Keratinocyte (primary cell): ENCODE measurements at places on chromosomes 12 and 14.

DNA sequence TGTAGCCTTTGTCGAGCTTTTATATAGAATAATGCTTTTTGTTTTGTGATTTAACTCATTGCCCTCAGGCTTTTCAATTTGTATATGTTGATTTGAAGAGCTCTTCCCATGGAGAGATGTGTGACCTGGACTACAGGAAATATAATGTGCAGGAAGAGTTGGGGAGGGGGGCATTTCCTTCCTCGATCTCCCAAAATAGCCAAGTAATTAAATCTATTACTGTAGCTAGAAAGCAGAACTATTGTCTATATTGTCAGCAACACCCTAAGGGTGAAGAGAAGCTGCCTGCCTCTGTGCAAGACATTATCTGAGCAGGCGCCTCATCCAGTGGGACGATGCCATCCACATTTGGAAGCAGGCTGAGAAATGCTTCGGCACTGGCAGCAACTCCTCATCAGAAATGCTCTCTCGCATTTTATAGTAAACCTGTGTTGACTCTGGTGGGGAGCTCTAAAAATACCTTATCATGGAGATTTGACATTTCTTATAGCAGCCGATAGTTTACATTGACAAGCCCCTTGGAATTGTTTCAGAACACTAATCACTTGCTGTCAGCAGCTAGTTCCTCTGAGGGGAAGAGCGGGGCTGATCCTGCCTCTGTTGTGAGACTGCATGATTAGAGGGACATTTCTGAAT, 392.5 kb upstream of the RGS6 start:
- DNase-seq = no peak

DNA sequence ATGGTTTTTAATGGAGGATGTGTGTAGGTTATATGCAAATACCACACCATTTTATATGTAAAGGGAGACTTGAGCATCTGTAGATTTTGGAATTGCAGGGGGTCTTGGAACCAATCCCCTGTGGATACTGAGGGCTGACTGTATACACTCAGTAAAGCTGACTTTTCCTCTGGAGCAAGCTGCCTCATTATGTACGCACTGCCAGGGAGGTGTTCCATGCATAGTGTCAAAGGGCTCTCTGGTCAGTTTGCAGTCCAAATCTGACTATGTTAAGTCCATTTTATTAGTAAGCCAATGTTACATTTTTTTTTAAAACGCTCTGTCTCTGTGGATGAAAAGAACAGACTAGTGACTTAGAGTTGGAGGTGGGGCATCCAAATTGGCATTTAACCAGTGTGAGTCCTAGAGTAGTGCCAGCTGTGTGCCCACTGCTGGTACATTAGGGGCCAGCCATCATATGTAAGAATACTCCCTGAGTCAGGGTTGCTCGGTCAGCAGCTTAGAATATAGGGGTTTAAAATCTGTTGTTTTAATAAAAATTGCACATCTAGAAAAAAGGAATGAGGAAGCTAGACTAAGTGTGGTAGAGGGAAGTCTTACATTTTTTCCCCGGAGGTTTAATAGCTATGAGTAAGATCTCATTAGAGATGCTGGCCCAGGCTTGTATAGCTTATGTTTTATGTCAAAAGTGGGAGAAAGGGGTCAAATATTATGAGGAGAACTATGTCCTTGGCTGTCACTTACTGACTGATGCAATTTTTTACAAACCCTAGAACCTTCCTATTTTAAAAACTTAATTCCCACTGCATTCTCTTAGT, 87.0 kb downstream of the TESC start:
- DNase-seq = no peak

GRCh38 chr14:96086032-96086431, 46.9 kb downstream of the C14orf132 start:
- DNase-seq = no peak

- DNase-seq = no peak
These were observed 331.9 kb downstream of the BTG1 start for GRCh38 chr12:91813701-91814100.

DNA sequence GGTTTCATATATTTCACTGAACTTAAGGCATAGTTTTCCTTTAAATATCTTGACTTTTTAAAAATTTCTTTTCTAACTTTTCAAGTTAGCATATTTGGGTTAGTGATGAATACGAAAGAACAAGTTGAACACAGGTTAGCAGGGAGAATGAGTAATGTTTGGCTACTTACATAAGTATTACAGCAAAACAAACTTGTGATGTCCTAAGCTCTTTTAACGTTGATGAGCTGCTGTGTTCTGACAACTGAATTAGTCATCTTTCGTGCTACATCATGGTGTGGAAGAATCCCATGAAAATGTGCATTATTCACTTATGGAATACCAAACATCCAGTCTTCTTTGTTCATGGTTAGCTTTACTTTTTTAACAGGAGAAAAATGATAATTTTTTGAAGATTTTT, 36.3 kb upstream of the PDZRN4 start:
- DNase-seq = peak; percentile 7

DNA sequence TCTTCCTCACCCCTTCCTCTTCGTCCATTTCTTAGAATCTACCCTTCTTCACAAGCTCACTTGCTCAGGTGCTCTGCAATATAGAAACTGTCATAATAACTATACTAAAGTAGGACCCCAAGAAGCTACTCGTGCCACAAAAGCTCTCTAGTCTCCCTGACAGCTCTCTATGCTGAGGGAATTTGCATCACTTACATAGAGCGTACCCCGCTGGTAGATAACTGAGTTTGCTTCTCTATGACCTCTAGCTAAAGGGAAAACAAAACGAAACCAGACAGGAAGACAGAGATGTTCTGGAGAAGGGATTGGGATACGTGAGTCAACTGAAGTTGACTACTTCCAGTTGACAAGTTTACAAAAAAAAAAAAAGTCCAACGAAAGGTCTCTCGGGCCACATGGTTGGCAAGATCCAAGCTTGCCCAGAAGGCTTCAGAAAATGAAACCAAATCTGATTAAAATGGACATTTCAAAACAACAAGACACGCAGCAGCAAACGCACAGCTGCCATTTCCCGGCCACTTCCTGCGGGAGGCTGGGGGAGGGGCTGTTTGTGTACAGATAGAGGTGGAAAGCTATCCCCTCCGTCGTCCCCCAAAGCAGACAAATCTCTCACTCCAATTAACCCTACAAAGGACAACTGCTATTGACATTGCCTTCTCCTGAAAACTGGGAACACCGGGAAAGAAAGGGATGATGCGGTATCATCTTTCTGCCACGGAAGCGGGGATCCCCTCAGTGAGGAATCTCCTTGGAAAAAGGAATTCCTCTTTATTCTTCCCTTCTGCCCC, 1.3 kb downstream of the BAZ2A start:
- no peak for DNase-seq

GRCh38 chr14:50082308-50082742, 34.0 kb downstream of the VCPKMT start:
- no peak for DNase-seq

- DNase-seq = no peak
These were observed 357.4 kb downstream of the TMEM117 start for GRCh38 chr12:44193281-44193680.

DNA sequence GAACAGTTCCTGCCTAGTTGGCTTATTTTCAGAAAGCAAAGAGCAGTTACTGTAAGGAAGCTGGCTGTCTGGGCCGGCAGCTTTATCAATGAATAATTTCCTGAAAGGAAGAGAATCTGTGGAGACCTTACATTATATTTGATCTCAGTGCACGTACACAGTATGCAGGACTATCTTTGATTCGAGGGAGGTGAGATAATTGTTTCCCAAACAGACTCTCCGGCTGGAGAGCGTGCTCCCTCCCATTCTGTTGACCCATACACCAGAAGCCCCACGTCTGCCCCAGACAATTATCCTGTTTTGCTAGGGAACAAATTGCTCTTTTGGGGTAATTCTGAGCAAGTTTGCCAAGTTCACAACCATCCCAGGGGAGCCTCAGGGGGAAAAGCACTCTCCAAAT, 1115.0 kb downstream of the VRK1 start:
- no peak for DNase-seq

GRCh38 chr12:123449856-123450255, 8.1 kb upstream of the SNRNP35 start:
- no peak for DNase-seq

- DNase-seq = no peak
These were observed 27.1 kb upstream of the TCL1A start for GRCh38 chr14:95741038-95741490.

DNA sequence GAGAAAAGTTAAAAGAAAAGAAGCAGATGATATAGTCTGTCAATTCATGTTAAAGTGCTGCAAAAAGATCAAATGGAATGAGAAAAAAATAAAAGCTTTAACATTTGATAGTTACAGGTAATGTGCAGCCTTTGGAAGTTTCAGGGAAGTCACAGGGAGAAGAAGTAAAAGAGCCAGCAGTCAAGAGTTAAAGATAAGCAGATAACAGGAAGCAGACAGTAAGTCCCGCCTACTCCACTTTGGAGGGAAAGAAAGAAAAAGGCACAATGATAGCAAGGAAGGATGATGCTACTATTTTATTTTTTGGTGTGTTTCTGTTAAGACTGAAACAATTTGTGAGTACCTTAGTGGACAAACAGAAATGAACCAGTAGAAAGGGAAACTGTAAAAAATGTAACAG, 111.1 kb upstream of the KRR1 start:
- DNase-seq = no peak

GRCh38 chr12:45008211-45008610, 42.7 kb downstream of the DBX2 start:
- no peak for DNase-seq

GRCh38 chr12:52870361-52871290, 21.8 kb upstream of the KRT78 start:
- DNase-seq = no peak

GRCh38 chr12:56521590-56522371, at the start of gene RBMS2:
TSS of gene RBMS2 (plus strand) at chr12:56521820. CDS start at chr12:56522024, 204 bp downstream.
- peak; percentile 58 for DNase-seq

DNA sequence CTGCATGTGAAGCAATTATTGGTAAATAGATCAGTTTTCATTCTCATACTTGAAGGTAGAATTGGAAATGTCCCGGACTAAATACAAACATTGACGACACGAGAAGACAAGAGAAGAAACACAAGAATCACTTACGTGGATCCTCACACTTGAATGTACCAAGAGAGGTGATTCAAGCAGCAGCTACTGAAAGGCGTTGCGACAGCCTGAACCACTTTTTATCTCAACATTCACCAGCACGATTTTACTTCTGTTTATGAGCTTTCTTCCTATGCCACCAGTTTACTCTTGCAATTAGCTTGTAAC, 3.6 kb upstream of the FZD10 start:
- no peak for DNase-seq

GRCh38 chr12:7793211-7793610, 4.0 kb downstream of the NANOG start:
- DNase-seq = no peak

- DNase-seq = no peak
These were observed 56.6 kb downstream of the PAX9 start for GRCh38 chr14:36718216-36718615.

DNA sequence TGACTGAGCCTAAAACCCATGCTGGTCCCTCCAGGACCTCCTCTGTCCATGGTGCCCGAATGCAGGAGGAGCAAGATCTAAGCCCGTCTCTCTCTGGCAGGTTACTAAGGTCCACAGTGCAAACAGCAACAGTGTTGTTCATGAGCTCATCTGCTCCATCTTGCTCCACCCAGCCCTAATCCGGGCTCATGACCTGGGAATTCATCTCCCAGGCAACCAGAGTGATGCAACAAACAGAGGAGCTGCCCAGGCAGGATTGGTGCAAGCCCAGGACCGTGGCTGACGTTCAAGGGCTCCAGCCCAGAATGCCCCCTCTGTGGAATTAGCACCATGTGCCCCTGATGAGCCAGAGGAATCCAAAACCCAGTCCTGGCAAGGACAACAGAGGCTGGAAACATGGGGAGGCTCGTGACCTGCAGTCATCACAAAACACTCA, 29.9 kb downstream of the HSPB8 start:
- no peak for DNase-seq

DNA sequence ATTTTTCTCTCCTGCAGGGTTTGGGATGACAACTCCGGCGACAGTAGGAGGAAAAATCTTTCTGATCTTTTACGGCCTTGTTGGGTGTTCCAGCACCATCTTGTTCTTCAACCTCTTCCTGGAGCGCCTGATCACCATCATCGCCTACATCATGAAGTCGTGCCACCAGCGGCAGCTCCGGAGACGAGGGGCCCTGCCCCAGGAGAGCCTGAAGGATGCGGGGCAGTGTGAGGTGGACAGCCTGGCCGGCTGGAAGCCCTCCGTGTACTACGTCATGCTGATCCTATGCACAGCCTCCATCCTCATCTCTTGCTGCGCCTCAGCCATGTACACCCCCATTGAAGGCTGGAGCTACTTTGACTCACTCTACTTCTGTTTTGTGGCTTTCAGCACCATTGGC, 72.3 kb upstream of the PSMC1 start:
- no peak for DNase-seq

DNA sequence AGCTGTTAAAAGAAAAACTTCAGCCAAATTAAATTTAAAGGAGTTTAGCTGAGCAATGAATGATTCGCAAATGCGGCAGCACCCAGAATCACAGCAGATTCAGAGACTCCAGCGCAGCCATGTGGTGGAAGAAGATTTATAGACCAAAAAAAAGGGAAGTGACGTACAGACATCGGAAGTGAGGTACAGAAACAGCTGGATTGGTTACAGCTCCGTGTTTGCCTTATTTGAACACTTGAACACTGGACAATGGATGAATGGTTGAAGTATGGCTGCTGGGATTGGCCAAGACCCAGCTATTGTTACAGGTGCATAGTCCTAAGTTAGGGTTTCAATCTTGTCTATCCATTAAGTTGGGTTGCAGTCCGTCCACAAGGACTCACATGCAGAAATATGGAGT, 42.6 kb downstream of the GALNT8 start:
- no peak for DNase-seq

DNA sequence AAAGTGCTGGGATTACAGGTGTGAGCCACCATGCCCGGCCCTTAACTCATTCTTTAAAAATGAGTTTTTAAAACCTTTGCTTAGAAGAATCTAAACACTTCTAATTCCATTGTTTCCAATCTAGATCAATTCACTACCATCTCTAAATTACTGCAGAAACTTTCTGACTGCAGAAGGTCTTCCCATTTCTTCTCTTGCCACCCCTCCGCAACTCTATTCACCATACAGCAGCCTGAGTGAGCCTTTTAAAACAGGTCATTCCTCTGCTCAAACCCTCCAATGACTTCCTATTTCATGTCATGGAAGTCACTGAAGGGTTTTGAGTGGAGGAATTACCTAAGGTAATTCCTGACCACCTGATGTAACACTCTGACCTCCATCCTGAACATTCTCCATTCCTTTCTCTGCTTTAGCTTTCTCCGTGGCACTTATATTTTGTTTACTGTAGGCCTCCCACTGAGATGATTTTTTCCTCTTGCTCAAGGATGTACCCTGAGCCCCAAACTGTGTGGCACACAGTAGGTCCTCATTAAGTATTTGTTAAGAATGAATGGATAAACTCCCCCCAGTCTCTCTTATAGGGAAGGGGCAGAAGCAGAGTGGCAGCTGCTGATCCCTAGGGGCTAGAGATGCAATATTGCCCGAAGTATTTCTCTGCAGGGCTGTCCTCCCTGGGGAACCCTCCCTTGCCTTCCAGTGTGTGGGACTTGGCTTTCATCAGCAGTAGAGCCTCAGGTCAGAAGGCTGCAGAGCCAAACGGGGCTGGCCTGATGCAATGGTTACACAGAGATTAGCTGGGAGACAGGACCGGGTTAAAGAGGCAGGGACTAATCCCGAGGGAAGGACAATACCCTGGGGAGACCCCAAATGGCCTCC, 1.2 kb downstream of the DDIT3 start:
- no peak for DNase-seq
